Body of pancreas (tissue), 4 donors: ENCODE measurements at places on chromosomes 1 and 21.

GRCh38 chr1:47751193-47751592, 246.0 kb downstream of the TRABD2B start:
- no peak for DNase-seq

GRCh38 chr1:30748699-30749401, 8.7 kb downstream of the LAPTM5 start:
- DNase-seq: no peak

GRCh38 chr21:17783481-17784179, 35.5 kb downstream of the C21orf91 start:
- DNase-seq: no peak

GRCh38 chr1:13595411-13595810, 11.8 kb downstream of the PDPN start:
- no peak for DNase-seq

DNA sequence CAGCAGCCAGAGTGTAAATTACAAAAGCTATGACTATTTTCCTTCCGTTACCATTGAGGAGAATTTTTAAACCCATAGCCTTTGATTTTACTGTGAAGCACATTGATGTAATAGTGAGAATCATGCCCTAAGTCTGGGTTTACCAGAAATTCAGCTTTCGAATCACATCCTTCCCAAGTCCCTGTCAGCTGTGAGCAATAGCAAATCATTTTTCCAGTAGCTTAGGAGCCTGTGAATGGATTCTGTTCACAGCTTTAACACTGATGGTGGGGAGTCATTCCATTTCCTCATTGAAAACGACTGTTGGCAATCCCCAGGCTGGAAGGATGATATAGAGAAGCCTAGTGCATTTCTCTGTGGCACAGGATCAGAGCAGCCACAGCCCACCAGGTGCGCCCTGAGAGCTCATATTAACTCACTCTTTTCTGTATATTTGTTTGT, 82.2 kb upstream of the C1orf105 start:
- DNase-seq: no peak

DNA sequence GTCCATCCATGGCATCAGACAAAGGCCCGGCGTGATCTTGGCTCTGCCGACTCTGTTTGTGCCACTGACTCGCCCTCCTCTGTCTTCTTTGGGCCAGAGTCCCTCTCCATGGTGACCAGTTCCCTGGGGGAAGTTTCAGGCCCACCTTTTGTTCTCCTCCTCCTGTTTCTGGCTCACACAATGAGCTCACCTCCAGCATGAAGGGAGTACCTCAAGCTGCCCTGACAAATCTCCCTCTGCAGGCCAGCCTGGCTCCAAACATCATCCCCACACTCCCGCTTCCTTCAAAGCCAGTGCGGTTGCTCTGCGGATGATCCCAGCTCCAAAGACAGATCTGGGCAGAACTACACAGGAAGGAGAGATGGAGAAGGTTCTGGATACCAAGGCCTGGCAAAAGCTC, 576.6 kb downstream of the NPHP4 start:
- no peak for DNase-seq

GRCh38 chr1:29650041-29650400, 413.7 kb downstream of the PTPRU start:
- no peak for DNase-seq

GRCh38 chr1:160449494-160449893, 49.1 kb downstream of the VANGL2 start:
- DNase-seq: no peak

- DNase-seq: no peak
Observed at GRCh38 chr1:210043058-210043457, 105.0 kb downstream of the SYT14 start.

- no peak for DNase-seq
Observed at GRCh38 chr1:174243451-174244000, 84.2 kb downstream of the RABGAP1L start.

DNA sequence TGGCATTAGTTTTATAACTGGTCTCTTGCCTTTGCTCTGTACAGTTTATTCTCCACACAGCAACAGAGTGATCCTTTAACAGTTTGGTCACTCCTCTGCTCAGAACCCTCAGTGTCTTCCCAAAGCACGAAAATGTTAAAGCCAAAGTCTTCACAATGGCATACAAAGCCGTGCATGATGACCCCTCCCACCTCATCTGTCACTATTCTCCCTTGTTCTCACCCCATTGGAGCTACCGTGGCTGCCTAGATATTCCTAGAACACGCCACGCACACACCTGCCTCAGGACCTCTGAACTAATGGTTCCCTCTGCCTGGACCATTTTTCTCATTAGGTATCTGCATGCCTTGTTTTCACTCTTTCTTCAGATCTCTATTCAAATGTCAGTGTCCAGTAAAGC, 8.6 kb upstream of the SEMA4A start:
- DNase-seq: no peak
